ENCODE measurements at places on chromosomes 3 and 15. TPM values are rescaled to one million over a fixed set of nuclear protein-coding genes. Genes with fewer than 3 reads are reported as not detected.

DNA sequence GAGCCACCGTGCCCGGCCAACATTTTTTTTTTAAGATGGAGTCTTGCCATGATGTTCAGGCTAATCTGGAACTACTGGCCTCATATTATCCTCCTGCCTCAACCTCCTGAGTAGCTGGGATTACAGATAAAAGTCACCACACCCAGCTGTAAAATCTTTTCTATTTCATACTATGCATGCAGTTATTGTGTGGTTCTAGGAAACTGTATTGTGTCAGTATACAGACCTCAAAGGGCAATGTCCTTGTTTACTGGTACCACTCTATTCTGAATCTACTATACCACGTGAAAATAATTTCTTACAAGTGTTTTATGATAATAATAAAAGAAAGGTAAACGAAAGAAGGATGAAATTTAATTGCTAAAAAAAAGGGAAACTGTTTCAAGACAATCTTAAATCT, 123.5 kb upstream of the PTX3 start:
- no peaks in the 10 kb centered on the region for H3K36me3 ChIP-seq
- no peak for DNase-seq
- no peaks in the 10 kb centered on the region for H3K27me3 ChIP-seq
- H3K4me3 ChIP-seq: no peak overlapping the region
- no peak overlapping the region for H3K27ac ChIP-seq
- no peaks in the 10 kb centered on the region for H3K4me1 ChIP-seq

GRCh38 chr3:46386205-46386604, 15.5 kb downstream of the CCR5 start:
- no peak for DNase-seq
- no peak overlapping the region for H3K4me3 ChIP-seq
- no peaks in the 10 kb centered on the region for H3K36me3 ChIP-seq
- peaks cover 21% of the 10 kb centered on the region for H3K4me1 ChIP-seq
- no peaks in the 10 kb centered on the region for H3K27me3 ChIP-seq
- H3K27ac ChIP-seq: no peak overlapping the region

DNA sequence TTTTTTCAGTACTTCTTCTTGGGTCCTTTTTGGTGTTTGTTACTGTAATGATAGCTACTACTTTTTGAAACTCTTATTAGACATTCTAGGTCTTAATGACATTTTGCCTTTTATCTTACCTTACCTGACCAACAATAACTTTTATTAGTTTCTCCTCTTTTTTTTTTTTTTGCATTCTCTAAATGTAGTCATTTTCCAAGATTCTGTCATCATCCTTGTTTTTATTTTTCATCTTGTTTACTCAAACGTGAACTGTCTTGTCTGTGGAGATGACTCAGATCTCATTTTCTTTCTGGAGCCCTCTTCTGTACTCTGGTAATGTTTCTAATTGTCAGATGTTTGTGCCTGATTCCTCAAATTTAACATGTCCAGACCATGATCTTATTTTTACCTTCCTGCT, 2.9 kb downstream of the ABHD5 start:
- H3K4me1 ChIP-seq: peaks cover 50% of the 10 kb centered on the region
- no peaks in the 10 kb centered on the region for H3K27me3 ChIP-seq
- peaks cover 3% of the 10 kb centered on the region for H3K36me3 ChIP-seq
- no peak overlapping the region for H3K27ac ChIP-seq
- DNase-seq: no peak

DNA sequence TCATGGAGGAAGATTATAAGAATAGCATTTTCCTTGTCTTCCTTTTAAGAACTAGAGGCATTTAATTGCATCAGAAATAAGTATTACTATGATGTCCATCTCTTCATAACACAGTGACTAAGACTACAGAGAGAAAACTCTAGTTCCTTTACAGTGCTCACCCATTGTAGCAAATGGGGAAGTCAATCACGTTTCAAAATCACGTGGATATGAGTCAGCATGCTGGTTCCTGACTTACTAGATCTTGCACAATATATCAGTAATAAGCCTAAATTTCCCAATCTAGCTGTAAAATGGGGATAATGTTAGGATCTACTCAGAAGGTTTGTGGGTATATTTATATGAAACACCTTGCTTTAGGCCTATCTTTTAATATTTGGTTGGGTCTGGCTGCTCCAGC, 254.8 kb upstream of the EOMES start:
- H3K4me1 ChIP-seq: peaks cover 17% of the 10 kb centered on the region
- H3K36me3 ChIP-seq: no peaks in the 10 kb centered on the region
- H3K4me3 ChIP-seq: no peak overlapping the region

The TM4SF4 gene
- not detected for polyA plus RNA-seq

- peaks cover 5% of the 10 kb centered on the region for H3K4me1 ChIP-seq
- DNase-seq: no peak
- peaks cover 29% of the 10 kb centered on the region for H3K36me3 ChIP-seq
Measured at GRCh38 chr3:141240687-141241615, 9.3 kb downstream of the PXYLP1 start.

- no peak for DNase-seq
- no peaks in the 10 kb centered on the region for H3K36me3 ChIP-seq
- H3K4me3 ChIP-seq: no peak overlapping the region
- H3K27me3 ChIP-seq: peaks cover 44% of the 10 kb centered on the region
Measured at GRCh38 chr3:66037330-66037985, 1.3 kb downstream of the MAGI1 start.

GRCh38 chr15:79602180-79602579, 170.0 kb downstream of the MINAR1 start:
- DNase-seq: no peak
- H3K4me1 ChIP-seq: no peaks in the 10 kb centered on the region
- H3K27ac ChIP-seq: no peak overlapping the region
- no peaks in the 10 kb centered on the region for H3K36me3 ChIP-seq

- no peak overlapping the region for H3K4me3 ChIP-seq
- H3K27ac ChIP-seq: no peak overlapping the region
- peak; percentile 67 for DNase-seq
- no peaks in the 10 kb centered on the region for H3K27me3 ChIP-seq
- H3K36me3 ChIP-seq: no peaks in the 10 kb centered on the region
- peaks cover 26% of the 10 kb centered on the region for H3K4me1 ChIP-seq
Measured at GRCh38 chr3:16522834-16523233, 9.3 kb upstream of the RFTN1 start.

- H3K4me3 ChIP-seq: no peak overlapping the region
- H3K4me1 ChIP-seq: no peaks in the 10 kb centered on the region
- no peaks in the 10 kb centered on the region for H3K36me3 ChIP-seq
- H3K27ac ChIP-seq: no peak overlapping the region
- no peaks in the 10 kb centered on the region for H3K27me3 ChIP-seq
Measured at GRCh38 chr3:144362126-144362525, 390.5 kb downstream of the DIPK2A start.

DNA sequence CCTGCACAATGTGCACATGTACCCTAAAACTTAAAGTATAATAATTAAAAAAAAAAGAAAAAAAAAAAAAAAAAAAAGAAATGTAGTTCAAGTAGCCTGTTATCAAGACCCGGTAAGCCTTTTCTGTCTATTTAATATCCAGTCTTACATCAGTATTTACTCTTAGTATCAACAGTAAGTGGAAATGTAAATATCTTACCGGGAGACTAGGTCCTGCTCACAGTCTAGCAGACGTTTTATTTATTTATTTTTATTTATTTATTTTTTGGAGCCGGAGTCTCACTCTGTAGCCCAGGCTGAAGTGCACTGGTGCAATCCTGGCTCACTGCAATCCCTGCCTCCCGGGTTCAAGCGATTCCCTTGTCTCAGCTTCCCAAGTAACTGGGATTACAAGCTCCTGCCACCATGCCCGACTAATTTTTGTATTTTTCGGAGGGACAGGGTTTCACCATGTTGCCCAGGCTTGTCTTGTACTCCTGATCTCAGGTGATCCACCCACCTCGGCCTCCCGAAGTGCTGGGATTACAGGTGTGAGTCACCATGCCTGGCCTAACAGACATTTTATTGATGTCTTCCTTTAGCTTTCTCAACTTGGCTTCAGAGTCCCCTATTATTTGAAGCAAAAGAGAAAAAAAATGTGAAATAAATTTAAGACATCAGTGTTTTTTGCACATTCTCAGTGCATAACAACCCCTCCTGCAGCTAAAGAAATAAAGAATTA, 19.9 kb downstream of the C2CD4B start:
- no peak overlapping the region for H3K27ac ChIP-seq
- DNase-seq: no peak
- no peak overlapping the region for H3K4me3 ChIP-seq
- H3K36me3 ChIP-seq: no peaks in the 10 kb centered on the region
- no peaks in the 10 kb centered on the region for H3K4me1 ChIP-seq
- H3K27me3 ChIP-seq: no peaks in the 10 kb centered on the region

DNA sequence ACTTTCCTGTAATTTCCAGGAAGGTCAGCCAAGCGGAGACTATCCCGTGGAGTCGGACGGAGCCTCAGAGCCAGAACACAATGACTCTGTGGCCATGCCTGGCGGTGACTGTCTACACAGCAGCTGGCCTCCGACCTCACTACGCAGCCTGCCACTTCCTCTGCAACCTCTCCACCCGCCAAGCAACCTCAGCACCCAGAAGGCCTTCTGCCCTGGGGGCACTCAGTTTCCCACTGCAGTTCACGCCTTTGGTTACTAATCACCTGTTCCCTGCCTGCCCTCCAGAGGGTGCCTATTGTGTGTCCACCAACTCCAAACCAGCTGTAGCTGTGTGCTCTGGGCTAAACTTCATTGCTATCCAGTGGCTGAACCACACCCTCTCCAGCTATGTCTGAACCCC, 44.0 kb downstream of the TM2D3 start:
- H3K36me3 ChIP-seq: no peaks in the 10 kb centered on the region
- DNase-seq: no peak
- H3K27ac ChIP-seq: no peak overlapping the region
- no peak overlapping the region for H3K4me3 ChIP-seq
- H3K27me3 ChIP-seq: no peaks in the 10 kb centered on the region
- no peaks in the 10 kb centered on the region for H3K4me1 ChIP-seq

GRCh38 chr15:96515371-96515770, 184.9 kb downstream of the NR2F2 start:
- H3K27me3 ChIP-seq: no peaks in the 10 kb centered on the region
- no peak overlapping the region for H3K27ac ChIP-seq
- H3K36me3 ChIP-seq: no peaks in the 10 kb centered on the region
- no peak for DNase-seq
- H3K4me1 ChIP-seq: no peaks in the 10 kb centered on the region

The LIPH gene
- polyA plus RNA-seq: not detected

DNA sequence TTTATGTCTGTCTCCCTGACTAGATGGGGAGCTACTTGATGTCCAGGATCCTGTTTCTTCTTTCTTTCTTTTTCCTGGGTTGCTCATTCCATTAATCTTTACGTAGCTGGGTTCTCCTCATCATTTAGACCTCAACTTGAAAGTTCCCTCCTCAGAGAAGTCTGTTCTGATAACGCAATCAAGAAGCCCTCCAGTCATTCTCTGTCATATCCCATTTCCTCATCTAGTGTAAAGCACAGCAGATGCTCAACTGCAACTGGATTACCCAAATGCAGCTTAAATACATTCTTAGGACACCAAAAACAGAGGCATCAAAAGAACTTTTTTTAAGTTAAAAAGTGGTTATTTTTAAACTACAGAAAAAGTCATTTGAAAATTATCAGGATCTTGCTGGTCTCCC, 51.7 kb upstream of the ST3GAL6 start:
- DNase-seq: no peak
- no peaks in the 10 kb centered on the region for H3K36me3 ChIP-seq
- peaks cover 7% of the 10 kb centered on the region for H3K4me1 ChIP-seq
- no peak overlapping the region for H3K27ac ChIP-seq

- H3K36me3 ChIP-seq: no peaks in the 10 kb centered on the region
- H3K27ac ChIP-seq: no peak overlapping the region
- no peaks in the 10 kb centered on the region for H3K4me1 ChIP-seq
- no peak overlapping the region for H3K4me3 ChIP-seq
- no peaks in the 10 kb centered on the region for H3K27me3 ChIP-seq
Measured at GRCh38 chr15:58340176-58340575, 91.6 kb upstream of the LIPC start.

- no peak overlapping the region for H3K27ac ChIP-seq
- H3K36me3 ChIP-seq: no peaks in the 10 kb centered on the region
- DNase-seq: no peak
- H3K4me1 ChIP-seq: peaks cover 56% of the 10 kb centered on the region
- no peaks in the 10 kb centered on the region for H3K27me3 ChIP-seq
- no peak overlapping the region for H3K4me3 ChIP-seq
Measured at GRCh38 chr3:52068055-52068571, 11.7 kb upstream of the DUSP7 start.

The SYNM gene
- polyA plus RNA-seq: 0.05 TPM

The RGMA gene
- 0.35 TPM for polyA plus RNA-seq

GRCh38 chr15:38254051-38254883, 1.6 kb downstream of the SPRED1 start:
- peak; percentile 48 for DNase-seq
- peak overlapping the region; percentile 23 for H3K27ac ChIP-seq
- H3K27me3 ChIP-seq: peaks cover 15% of the 10 kb centered on the region
- peaks cover 39% of the 10 kb centered on the region for H3K4me1 ChIP-seq
- no peaks in the 10 kb centered on the region for H3K36me3 ChIP-seq

The STRC gene
- polyA plus RNA-seq: not detected

GRCh38 chr15:57743424-57743823, 36.9 kb downstream of the POLR2M start:
- H3K36me3 ChIP-seq: no peaks in the 10 kb centered on the region
- no peak for DNase-seq
- no peak overlapping the region for H3K4me3 ChIP-seq
- no peaks in the 10 kb centered on the region for H3K27me3 ChIP-seq
- H3K27ac ChIP-seq: no peak overlapping the region

GRCh38 chr3:89107461-89108290, at the start of gene EPHA3:
Gene EPHA3 (plus strand): TSS chr3:89107621. CDS start chr3:89107749, 128 bp downstream.
- H3K4me3 ChIP-seq: peak within 1 kb of the TSS; percentile 47
- peaks cover 6% of the 10 kb centered on the region for H3K27me3 ChIP-seq
- H3K36me3 ChIP-seq: no peaks in the 10 kb centered on the region

DNA sequence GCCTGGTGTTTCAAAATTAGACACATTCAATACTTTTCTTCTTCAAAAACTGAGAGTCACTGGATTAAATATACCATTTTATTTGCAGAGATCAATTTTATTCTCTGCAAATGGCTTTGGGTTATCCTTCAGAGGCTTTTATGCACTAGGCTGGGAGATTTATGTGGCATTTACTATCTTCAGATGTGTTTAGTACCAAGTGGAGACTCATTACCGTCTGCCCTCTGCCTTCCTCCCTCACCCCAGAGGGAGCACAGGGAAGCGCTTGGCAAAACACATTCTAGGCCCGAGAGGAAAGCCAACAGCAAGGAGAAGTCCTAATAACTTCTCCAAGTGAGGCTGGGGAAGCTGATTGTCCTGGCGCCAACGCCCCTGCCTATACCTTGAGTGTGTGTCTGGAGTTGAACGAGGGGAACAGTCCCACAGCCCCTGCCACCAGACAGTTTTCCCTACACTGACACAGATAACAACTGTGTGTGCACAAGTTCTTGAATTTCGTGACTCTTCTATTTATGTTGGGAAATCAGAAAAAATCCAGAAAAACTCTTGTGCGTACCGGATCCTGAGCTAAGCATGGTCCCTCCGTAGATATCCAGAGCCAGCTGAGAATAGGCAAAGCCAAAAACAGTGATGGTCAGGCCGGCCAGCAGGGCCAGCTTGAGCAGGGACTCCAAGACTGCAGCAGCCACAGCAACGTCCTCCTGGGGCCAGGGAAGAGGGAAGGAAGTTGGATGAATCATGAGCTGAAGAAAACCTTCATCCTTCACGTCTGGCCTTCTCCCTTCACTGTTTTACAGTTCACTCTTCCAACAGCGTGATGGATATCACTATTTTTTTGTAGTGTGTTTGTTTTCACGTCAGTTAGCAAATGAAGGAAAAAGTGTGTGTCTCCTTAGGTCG, 26.6 kb downstream of the RFT1 start:
- H3K27me3 ChIP-seq: no peaks in the 10 kb centered on the region
- peaks cover 43% of the 10 kb centered on the region for H3K36me3 ChIP-seq
- no peak overlapping the region for H3K4me3 ChIP-seq

GRCh38 chr3:135565546-135565945, 400.0 kb upstream of the PPP2R3A start:
- DNase-seq: no peak
- no peak overlapping the region for H3K4me3 ChIP-seq
- no peaks in the 10 kb centered on the region for H3K27me3 ChIP-seq
- H3K27ac ChIP-seq: no peak overlapping the region
- H3K4me1 ChIP-seq: no peaks in the 10 kb centered on the region
